ENCODE measurements at places on chromosomes 7 and 10.

GRCh38 chr10:73799899-73800559, 11.4 kb downstream of the NDST2 start:
- no peak for DNase-seq

- DNase-seq = no peak
Measured at GRCh38 chr7:81769891-81770727, at the start of gene HGF. HGF (minus strand) TSS chr7:81770047; CDS start chr7:81769971, 76 bp downstream.

DNA sequence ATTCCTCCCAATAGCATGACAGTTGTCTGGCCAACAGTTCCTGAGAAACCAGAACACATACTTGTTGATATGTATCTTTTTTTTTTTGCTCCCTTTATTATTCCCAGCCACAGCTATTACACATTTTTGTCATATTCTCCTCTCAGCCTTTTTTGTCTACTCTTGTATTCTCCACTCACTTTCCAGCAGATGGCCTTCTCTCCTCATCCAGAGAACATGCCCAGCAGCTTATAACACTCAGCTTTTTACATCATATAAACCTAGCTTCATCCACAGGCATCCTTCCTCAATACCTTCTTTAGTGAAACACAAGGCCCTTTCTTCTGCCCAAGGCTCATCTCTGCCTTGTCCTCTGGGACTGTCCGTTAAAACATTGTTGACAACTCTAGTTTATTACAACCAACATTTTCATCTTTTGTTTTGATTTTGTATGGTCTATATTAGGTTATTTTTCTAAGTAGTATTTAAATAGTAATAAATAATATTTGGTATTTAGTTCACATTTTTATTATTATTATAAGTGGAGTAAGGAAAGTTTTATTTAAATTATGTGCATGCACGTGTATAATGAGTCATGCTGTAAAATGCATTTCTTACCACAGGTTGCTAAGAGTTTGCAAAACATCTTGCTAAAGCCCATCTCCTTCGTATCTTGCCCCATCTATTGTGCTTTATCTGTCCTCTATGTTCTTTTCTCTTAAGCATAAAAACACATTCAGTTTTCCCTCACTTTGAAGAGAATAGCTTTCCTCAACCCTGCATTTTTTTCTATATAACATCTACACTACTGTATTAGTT, 101.5 kb downstream of the ORC5 start:
- no peak for DNase-seq

DNA sequence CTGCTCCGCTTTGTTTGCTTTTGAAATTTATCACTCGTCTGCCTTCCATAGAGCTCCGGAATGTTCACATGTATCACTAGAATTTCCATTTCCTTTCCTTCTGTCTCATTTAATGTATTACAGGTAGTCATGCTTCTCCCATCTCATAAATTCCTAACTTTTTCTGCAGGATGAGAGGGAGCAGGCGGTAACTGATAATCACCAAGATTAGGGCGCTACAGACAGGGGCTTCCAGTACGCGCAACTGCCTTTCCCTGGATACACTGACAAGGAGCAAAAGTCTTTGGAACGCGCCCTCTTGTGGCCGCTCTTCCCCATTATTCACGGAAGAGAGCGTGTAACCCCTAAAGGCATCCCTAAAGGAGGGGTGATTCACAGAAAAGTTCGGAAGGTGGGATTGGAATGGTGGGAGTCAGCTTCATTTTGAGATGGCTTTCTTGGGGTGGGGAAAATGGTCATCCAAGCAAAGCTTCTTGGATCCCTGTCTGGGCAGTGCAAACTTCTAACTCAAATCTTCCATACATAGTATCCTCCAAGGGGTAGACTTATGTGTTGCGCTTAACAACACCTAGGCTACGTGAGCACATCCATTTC, 6.5 kb downstream of the INHBA start:
- DNase-seq = no peak
